ENCODE measurements at places on chromosomes 7 and 10. TPM values are rescaled to one million over a fixed set of nuclear protein-coding genes. Genes with fewer than 3 reads are reported as not detected.

- no peak overlapping the region for H3K4me3 ChIP-seq
- no peaks in the 10 kb centered on the region for H3K4me1 ChIP-seq
- H3K27me3 ChIP-seq: no peaks in the 10 kb centered on the region
Observed at GRCh38 chr7:12766416-12766815, 79.0 kb downstream of the ARL4A start.

DNA sequence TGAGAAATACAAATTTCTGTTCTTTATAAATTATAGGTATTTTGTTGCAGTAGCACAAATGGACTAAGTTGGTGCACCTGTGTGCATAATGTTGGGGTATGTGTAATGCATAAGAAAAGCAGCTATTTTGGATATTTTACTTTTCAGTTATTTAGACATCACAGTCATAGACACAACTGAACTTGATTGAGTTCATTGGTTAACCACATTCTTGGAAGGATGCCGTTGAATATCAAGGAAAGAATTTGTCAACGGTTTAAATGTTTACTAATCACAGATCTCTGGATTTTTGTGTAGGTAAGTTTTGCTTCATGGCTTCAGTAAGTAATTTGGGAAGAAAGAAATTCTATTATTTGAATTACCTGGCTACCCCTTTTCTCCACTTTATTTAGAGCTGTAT is 4.1 kb downstream of the OTUD1 start:
- no peaks in the 10 kb centered on the region for H3K27me3 ChIP-seq
- no peak for DNase-seq
- H3K27ac ChIP-seq: no peak overlapping the region
- no peak overlapping the region for H3K4me3 ChIP-seq

DNA sequence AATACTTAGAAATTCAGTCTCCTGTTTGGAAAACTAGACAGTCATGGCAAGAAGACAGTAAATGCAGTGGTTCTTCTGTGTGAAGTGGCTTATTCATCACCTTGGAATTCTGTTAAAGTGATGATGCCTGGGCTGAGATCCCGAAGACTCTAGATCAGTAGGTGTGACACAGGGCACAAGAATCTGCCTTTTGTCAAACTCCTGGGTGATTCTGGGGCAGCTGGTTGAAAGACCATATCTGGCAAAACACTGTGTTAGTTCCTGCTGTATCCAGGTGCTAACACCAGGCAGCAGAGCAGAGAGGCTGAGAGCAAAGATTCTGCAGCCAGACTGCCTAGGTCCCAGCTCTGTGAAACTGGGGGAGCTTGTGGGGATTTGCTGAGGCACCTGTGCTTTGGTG is 26.5 kb downstream of the MRC1 start:
- H3K36me3 ChIP-seq: no peaks in the 10 kb centered on the region
- H3K4me1 ChIP-seq: no peaks in the 10 kb centered on the region
- DNase-seq: no peak
- no peak overlapping the region for H3K27ac ChIP-seq
- no peak overlapping the region for H3K4me3 ChIP-seq

DNA sequence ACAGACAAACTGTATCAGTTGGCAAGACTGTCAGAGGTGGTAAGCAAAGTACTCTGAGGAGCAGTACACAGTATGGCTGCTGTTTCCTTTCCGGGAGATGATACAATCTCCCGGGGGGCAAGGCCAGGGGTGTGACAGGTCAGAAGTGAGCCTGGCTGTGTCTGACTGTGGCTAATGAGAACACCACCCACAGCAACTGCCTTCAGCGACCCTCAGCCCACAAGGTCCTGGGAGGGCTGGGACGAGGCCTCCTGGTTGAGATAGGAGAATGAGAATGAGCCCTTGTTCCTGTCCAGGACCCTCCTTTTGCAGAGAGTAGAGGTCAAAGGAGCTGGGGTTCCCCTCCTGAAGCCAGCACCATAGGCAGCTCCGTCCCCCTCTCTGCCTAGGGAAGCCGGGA is 421.7 kb downstream of the TCERG1L start:
- DNase-seq: no peak
- no peaks in the 10 kb centered on the region for H3K27me3 ChIP-seq
- H3K27ac ChIP-seq: no peak overlapping the region
- H3K4me1 ChIP-seq: peaks cover 3% of the 10 kb centered on the region

Gene MOGAT3
- not detected for total RNA-seq

All from testis (tissue), 5 donors.